Glomerular endothelial cell (primary cell): ENCODE measurements at places on chromosomes 11 and 22. TPM values are rescaled to one million over a fixed set of nuclear protein-coding genes. Genes with fewer than 3 reads are reported as not detected.

Gene OR5M8
- not detected in 2 replicates for total RNA-seq

Gene F2
- total RNA-seq = 0.19 TPM in 1 of 2 replicates, not detected in the other

Gene SCARF2
- total RNA-seq = 5.8 and 17.4 TPM in 2 replicates

Gene USP28
- total RNA-seq = 11.1 and 25.6 TPM in 2 replicates

Gene OR5B3
- not detected in 2 replicates for total RNA-seq

Gene CLCF1
- 6.2 and 6.9 TPM in 2 replicates for total RNA-seq

Gene CDC45
- 5.4 and 11.5 TPM in 2 replicates for total RNA-seq

Gene NCF4
- 0.41 TPM in 1 of 2 replicates, not detected in the other for total RNA-seq

Gene CCDC81
- 0.73 and 2.8 TPM in 2 replicates for total RNA-seq

Gene EMID1
- 2.3 and 12.0 TPM in 2 replicates for total RNA-seq

Gene BRMS1
- 60.6 and 65.2 TPM in 2 replicates for total RNA-seq

Gene TCN1
- not detected in 2 replicates for total RNA-seq
